ENCODE measurements at places on chromosomes 2 and 18.

GRCh38 chr2:42196403-42197267 lies 27.5 kb downstream of the EML4 start:
- ATAC-seq = peak; percentile 59

- ATAC-seq = peak; percentile 35
Observed at GRCh38 chr2:60531701-60532133, 21.7 kb downstream of the BCL11A start.

DNA sequence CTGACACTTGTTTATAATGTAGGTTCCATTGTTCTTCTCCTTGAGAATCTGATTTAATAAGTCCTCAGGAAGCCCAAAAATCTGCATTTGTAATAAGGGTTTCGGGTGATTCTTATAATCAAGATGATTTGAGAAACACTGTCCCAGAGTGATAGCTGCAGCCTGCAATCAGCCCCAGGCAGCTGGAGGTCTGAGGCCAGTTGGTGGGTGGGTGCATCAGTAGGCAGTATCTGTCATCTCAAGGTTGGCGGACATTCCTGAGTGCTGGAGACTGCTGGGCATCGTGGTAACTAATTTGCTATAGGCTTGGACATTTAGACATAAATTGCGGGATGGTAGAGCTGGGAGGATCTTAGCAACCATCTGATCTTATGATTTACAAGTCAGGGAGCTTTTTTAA lies 2.7 kb upstream of the IL18RAP start:
- no peak for ATAC-seq

GRCh38 chr2:143946436-143947391 lies 573.2 kb downstream of the ZEB2 start:
- ATAC-seq = no peak

GRCh38 chr2:122080871-122081270 lies 325.4 kb downstream of the TSN start:
- no peak for ATAC-seq

- peak; percentile 67 for ATAC-seq
Observed at GRCh38 chr2:68031542-68032160, 31.2 kb downstream of the C1D start.

All from esophagus mucosa (tissue), 1 donor.